LHCN-M2 (cell line): ENCODE measurements at places on chromosomes 7 and 10.
A peak's percentile ranks its signal among the peaks of the same experiment; 100 is the strongest.

- DNase-seq, result peak; percentile 85
These were observed 42.6 kb upstream of the AMPH start for GRCh38 chr7:38673795-38674194.

- DNase-seq, result peak; percentile 42
These were observed 86.6 kb downstream of the COL28A1 start for GRCh38 chr7:7449055-7449454.

DNA sequence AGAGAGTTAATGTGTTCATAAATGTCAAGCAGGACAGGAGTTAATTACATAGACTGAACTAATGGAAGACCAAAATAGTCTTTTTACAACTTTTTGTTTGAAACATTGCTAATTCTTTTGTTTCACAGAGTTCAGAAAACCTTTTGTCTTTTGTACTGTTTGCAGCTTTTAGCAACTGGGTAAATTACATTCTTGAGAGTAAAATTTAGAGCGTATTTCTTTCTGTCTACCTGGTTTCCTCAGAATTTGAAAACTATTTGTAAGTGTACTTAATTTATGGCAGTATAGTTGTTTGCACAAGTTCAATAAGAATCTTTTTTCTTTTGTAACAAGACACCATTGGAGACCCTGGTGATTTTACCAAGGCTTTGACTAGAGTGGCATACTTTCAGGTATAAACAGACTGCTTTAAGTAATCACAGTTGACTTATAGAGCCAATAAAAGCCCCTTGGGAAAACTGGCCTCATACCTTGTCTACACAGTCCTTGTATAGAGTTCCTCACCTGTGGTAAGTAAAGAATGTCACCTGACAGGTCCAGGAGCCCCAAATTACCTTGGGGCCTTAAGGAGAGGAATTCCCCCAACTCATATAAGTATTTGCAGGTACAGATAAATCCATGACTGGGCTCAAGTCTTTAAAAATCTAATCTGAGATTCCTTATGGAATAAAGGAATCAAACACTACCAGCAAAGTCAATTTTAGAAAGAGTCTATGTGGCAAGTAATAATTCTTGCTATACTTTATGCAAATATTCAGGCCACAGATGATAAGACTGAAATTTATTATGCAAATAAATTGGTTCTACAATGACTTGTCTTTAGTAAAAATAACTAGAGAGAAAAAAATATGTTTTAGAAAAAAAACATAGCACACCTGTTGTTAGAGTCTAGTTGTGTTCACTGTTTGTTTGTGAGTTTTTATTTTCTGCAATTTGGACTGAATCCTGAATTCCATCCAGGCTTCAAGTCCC lies 23.6 kb upstream of the CREB3L2 start:
- DNase-seq, result no peak

- peak; percentile 53 for DNase-seq
These were observed 25.7 kb upstream of the LOXL4 start for GRCh38 chr10:98293550-98294269.

GRCh38 chr10:7478727-7479457 lies 68.1 kb upstream of the SFMBT2 start:
- DNase-seq, result no peak

DNA sequence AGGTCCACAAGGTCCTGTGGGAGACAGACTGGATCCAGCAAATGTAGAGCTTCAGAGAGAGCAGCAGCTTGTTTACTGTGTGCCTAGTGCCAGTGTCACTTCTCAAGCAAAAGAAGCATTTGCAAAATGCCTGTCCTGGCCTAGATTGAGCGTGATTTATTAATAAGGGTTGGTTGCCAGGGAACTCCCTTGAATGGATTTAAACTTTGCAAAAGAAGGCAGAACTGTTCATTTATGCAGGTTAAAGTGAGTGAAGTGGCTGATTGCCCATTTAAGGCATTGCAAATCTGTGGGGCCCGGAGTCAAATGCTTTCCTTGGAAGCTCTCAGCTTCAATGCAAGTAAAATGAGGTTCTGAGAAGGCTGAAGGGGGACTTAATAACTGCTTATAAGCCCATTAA lies 71.3 kb downstream of the CDHR3 start:
- DNase-seq, result no peak

DNA sequence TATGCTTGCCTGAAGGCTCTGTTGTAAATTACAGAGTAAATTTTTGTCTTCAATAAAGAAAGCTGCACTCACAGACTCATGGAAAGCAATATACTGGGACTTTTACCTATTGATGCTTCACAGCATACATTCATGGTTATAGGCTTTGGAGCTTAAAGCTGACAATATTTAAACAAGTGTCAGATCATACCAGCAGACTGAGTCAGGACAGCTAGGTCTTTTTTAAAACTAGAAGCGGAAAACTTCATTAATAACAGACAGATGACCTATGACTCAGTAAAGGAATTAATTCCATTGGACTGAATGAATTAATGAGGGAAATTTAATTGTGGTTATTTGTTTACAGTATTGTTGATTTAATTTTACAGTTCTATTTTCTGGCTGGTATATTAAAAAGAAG lies 165.8 kb upstream of the DGKB start:
- no peak for DNase-seq

GRCh38 chr10:79046326-79046725 lies 22.4 kb upstream of the ZMIZ1 start:
- DNase-seq, result no peak
